ENCODE measurements at places on chromosomes 7 and 10.

DNA sequence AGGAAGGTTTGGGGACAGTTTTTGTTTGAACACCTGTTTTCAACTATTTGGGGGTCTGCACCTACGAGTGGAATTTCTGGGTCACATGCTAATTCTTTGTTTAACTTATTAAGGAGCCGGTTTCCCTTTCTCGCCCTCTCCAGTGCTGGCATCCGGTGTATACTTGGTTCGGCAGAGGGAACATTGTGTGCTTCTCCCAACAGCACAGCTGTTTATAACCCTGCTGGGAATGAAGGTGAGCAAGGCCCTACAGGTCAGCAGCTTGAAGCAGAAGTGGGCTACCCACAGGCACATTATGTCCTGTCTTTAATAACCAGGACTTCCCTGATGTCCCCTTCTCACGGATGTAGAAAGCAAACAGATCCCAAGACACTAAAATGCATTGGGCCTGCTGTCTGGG, 87.5 kb upstream of the PDCD4 start:
- no peak for DNase-seq

- no peak for DNase-seq
Observed at GRCh38 chr7:108561047-108561619, 8.4 kb downstream of the THAP5 start.

GRCh38 chr10:111993321-111993720, 190.2 kb downstream of the GPAM start:
- DNase-seq: no peak

DNA sequence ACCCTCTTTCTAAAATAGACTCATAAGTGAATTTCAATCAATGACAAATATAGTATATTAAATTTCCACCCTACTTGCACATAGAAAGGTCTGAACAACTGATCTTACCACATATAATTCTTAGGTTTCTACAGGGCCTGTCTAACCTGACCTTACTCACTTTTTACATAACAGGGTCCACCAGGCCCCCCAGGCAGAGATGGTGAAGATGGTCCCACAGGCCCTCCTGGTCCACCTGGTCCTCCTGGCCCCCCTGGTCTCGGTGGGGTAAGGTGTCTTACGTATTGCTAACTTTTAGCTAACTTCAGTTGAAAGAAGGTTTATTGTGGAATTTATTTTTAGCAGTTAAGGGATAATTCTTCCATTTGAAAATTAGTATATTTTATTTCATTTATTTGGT, 5.3 kb downstream of the COL1A2 start:
- no peak for DNase-seq

DNA sequence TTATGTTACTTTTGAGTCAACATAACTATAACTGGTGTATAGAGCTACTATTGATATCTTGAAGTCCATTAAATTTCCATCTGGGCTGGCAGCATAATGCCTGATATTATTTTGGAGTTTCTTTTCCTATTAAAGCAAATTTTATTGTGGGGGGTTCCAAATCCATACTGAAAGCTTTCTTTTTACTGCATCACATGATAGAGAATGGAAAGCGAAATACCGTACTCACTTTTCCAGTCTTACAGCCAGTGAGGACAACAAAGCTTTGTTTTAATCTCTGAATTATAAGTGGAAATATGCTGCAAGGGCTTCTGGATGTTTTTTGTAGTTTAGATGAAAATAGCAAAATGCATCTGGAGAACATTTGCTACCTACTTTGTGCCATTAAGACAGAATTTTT, 477.5 kb upstream of the SEMA3D start:
- no peak for DNase-seq

DNA sequence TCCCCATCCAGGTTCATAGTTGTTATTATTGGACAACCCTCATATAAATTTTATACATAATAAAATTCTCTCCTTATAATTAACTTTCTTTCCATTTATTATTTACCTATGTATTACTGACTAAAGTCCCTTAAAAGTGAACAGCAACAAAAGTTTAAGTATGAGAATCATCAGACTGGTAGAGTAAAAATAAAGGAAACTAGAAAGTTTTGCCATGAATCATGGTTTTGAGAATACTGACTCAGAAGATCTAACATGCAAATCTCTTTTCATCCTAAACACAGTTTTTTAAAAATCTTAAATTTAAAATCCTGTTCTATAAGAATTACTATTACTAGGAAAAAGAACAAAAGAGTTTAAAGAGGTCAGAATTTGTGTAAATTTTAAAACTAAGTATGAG, 32.1 kb downstream of the HERC4 start:
- no peak for DNase-seq

- no peak for DNase-seq
Observed at GRCh38 chr7:514651-515598, 4.7 kb downstream of the PDGFA start.

GRCh38 chr7:1242606-1243289, 10.1 kb downstream of the UNCX start:
- no peak for DNase-seq

GRCh38 chr10:110313674-110314073, 9.0 kb upstream of the SMNDC1 start:
- no peak for DNase-seq

DNA sequence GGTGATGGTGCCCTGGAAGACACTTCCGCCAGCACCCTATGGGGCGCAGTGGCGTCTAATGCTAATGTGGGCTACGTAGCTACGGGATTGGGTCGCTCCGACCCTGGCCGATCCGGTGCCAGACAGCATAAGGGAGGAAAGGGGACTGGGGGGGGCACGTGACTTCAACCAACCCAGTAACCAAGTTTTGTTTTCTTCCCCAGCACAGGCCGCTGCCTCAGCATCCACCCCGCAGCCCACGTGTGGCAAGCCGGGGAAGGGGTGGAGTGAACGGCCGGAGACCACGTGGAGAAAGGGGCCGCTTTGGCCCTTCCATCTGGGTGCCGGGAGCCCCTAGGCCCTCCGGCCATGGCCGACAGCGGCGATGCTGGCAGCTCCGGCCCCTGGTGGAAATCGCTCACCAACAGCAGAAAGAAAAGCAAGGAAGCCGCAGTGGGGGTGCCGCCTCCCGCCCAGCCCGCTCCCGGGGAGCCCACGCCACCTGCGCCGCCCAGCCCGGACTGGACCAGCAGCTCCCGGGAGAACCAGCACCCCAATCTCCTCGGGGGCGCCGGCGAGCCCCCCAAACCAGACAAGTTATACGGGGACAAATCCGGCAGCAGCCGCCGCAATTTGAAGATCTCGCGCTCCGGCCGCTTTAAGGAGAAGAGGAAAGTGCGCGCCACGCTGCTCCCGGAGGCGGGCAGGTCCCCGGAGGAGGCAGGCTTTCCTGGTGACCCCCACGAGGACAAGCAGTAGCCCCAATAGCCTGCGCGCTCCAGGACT, 2.5 kb downstream of the PRR15 start:
- no peak for DNase-seq

GRCh38 chr7:120033114-120033513, 239.9 kb upstream of the KCND2 start:
- DNase-seq: no peak

DNA sequence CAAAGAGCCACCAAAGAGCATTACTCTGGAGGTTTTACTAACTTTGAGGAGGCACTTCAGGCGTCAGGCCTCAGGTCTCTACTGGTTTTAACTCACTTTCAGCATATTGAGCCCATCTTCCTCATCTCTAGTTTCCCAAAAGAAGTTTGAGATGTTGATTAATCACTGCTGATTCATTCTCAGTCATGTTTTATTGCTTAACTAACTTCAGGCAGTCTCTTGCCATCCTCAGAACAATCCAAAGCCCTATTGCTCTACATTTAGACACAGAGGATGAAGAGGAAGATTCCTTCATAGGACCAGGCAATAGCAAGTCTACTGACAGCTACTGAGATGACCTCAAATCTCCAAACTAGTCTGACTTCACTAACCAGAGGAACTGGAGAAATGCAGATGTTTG, 39.1 kb upstream of the BET1 start:
- DNase-seq: no peak

- no peak for DNase-seq
Observed at GRCh38 chr7:90625562-90625961, 29.4 kb downstream of the CDK14 start.

DNA sequence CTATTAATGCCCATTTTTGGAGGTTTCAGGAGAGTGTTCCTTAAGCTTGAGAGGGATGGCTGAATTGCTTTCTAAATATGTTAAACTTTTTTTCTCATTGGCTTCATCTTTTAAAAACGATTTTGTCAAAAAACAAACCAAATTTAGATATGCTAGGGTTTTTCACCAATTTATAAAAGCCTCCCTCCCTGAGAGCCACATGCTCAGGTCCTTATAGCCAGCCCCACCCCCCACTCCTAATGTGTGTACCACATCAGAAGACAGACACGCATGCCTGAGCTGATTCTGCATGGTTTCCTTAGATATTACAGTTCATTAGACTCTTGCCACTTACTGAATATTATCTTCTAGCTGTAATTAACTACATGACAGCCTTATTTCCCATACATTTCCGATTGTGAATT, 2.0 kb downstream of the CUL1 start:
- no peak for DNase-seq

- no peak for DNase-seq
Observed at GRCh38 chr10:27345455-27345920, 104.9 kb upstream of the ACBD5 start.

- DNase-seq: no peak
Observed at GRCh38 chr10:38070501-38070900, 23.6 kb upstream of the ZNF37A start.

GRCh38 chr10:116796910-116797513, 52.3 kb upstream of the ENO4 start:
- peak; percentile 64 for DNase-seq

DNA sequence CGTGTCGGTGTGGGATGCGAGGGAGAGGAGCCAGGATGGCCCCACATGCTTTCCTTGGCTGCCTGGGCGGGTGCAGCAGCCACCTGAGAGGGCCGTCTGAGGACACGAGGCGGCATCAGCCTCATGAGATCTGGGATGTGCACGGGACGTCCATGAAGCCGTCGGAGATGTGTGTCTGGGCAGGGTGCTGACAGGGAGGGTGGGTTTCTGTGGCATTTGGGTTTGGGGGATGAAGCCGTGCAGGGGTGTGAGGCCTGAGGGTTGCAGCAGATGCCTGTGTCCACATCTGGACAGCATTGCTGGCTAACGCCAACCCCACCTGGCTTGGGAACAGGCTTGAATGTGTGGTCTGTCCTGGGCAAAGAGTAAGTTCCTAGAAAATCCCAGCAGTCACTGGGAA, 179.5 kb downstream of the DNAJB6 start:
- DNase-seq: no peak

GRCh38 chr10:86067436-86068050, 299.1 kb downstream of the GRID1 start:
- no peak for DNase-seq

GRCh38 chr10:72059843-72060822, 28.2 kb downstream of the SPOCK2 start:
- DNase-seq: no peak

- DNase-seq: no peak
Observed at GRCh38 chr10:61283481-61284221, 169.5 kb downstream of the TMEM26 start.

DNA sequence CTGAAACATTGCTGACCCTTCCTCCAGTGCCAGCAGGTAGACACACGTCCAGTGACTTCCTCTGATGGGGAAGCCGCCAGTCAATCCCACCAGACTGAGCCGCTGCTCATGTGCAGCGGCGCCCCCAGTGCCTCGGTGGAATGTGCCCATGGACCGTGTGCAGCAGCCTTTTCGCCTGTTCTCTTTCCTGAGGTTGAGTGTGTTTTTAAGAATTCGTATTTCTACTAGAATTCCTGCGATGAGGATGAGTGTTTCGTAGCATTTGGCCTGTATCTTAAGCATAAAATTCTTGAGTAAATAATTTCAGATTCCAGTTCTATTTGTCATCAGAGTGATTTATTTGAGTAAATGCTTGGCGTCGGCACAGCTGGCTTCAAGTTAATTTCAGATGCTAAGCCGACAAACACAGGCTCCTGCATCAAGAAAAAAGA, 35.4 kb downstream of the BNIP3 start:
- no peak for DNase-seq

DNA sequence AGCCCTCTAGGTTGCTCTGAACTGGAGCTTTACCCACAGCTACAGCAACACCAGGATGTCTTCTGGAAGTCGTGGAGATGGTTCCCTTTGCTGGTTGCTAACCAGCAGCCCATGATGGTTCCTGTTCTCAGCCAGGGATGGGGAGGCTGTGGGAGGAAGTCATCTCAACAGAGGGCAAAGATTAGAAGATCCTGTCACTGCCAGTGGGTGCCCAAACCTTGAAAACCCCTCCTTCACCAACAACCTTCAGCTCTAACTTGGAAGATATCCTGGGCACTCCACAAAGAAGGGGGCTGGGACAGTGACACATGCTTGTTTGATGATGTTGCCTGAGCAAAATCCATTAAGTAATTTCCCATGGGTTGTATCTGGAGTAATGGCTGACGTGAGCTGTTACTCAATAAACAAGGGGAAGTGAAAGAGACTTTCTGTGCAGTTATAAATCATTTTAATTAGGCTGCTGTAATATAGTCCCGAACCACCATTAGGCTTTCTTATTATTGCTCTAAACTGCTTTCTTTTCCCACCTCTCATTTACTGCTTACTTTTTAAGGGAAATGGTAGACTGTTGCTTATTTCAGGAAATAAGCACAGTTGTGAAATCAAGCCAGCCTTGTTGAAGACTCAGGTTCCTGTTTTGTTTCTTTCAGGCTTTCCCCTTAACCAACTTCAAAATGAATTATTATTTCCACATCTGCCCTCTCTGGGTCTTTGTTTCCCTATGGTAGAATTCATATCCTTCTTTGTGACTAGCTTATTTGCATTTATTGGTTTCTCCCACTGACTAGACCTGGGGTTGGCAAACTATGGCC, 124.8 kb downstream of the PPP1R17 start:
- DNase-seq: no peak

GRCh38 chr7:7731732-7732131, 13.3 kb upstream of the RPA3 start:
- DNase-seq: no peak

DNA sequence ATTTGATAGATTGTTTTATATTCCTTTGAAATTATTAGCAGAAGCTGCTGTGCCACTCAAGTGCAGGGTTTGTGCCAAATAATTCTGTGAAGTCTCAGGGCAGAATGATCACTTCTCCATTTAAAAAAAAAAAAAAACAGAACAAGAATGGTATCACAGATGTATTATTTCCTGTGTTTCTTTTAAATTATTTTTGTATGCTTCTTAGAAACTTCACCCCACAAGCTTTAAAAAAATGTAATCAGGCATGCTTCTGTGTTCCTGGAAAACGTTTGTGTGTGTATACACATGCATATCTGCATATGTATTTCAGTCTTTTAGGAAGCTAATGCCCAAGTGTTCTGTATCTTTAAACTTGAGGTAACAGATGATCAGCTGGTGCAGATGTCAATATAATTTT, 6.3 kb upstream of the CD36 start:
- DNase-seq: no peak
